Activated T-cell treated with anti-CD3 and anti-CD28 coated beads, Interleukin-2, amount 50 U/mL, for 72 hours (primary cell): ENCODE measurements at places on chromosomes 2 and 18.

- DNase-seq, result no peak
Observed at GRCh38 chr2:32479993-32480392, 123.2 kb downstream of the BIRC6 start.

DNA sequence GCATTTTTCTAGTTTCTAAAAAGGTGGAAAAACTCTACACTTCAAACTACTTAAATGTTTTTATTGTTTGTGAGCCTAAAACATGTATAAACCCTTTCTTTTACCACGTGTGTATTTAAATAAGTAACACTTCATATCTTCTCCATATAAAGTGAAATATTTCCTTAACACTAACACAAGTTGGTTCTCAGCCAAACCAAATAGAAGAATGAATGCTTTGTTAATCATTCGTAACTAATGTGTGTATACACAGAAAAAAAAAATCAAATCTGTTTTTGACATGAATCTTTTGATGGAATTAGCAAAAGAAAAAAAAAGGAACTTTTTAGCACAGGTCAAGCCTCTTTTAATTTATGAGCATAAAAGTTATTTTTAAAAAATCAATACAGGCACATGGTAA lies 89.3 kb downstream of the EHBP1 start:
- DNase-seq, result no peak

- DNase-seq, result peak; percentile 18
Observed at GRCh38 chr2:160918906-160919503, 241.2 kb upstream of the TANK start.

DNA sequence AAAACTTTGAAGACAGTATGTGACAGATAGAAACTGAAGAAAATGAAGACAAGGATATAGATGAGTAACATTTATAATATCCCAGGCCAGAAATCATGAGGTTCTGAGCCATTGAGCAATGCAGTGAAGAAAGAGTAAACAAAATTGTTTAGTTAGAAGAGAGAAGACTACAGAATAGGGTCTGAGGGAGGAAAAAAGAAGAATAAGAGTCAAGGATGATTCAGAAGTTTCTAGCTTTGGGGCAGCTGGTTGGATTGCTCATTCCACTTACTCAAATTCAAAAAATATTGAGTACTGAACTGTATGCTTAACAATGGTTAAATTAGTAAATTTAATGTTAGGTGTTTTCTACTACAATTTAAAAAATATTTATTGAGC lies 155.0 kb upstream of the OTX1 start:
- no peak for DNase-seq

- no peak for DNase-seq
Observed at GRCh38 chr2:148721520-148721931, 77.0 kb downstream of the EPC2 start.

DNA sequence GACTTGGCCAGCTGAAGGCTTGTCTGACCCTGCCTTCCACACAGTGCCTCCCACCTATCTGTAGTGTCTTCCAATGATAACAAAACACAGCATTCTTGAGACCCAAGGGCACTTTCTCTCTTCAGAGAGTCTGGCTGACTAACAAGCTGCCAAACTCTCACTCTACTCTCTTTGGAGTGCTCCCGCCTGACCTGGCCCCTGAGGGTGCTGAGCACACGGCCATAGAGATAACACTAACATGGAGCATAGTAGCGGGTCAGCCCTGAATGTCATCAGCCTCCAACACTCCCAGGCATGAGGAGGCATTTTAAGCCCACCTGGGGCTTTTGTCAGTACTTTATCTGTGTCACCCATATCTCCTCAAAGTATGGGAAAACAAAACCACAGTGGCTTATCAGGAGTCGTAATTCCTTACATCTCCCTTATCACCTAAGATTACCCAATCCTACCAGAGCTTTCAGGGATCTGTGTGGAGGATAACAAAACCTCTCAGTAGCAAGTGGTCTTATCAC lies 160.3 kb upstream of the TCF4 start:
- DNase-seq, result no peak

- no peak for DNase-seq
Observed at GRCh38 chr2:150144546-150145298, 342.7 kb downstream of the RND3 start.

DNA sequence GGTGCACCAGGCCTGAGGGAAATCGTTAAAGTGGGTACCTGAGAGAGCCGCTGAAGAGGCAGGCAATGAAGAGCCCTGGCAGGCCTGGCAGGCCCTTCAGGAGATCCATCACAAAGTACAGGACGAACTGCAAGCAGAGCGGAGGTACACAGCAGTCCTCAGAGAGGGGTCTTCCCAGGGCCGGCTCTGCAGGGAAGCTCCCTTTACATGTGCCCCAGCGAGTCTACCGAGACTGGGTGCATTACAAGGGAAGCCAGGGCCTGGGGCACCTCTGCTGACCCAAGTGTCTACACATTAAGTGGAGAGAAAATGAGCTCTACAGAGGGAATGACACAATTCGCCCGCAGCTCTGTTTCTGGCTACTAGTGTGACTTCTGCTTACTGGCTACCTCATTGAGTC lies 8.1 kb upstream of the ATRAID start:
- no peak for DNase-seq

- DNase-seq, result no peak
Observed at GRCh38 chr2:55729136-55729685, 35.6 kb upstream of the PNPT1 start.

DNA sequence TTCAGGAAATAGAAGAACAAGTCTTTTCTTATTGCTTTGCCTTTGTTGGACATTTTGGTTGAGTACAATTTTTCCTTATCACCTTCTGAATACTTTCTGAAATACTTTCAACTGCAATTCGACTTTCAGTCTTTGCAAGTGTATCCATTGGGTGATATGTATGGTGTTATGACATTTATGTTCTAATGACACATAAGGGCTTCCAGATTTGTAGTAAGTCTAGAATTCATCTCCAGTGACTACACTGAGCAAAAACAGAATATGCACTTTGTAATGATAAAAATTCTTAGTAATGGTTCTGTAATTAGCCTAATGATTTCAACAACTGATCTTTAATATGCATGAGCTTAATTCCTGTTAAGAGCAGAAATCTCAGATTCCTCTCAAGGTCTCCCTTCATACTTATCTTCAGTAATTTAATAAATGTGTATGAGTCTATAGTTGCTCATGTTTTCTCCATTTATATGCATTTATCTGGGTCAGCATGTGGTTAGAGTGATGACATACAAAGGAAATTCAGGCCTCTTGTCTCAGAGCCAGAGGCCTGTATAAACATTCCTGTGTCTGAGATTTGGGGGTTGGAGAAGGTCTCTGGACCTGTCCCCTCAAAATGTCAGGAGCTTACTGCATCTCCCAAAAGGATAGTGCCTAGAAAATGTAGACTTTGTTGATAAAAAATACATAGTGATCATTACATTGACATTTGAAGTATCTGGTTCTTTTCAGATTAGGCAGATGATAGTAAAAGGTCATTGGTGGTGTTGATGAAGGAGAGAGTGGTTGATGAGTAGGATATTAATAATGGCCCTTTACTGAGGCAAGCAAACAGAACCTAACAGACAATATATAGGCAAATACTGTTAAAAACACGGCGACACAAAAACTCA lies 114.9 kb downstream of the QPCT start:
- DNase-seq, result no peak

DNA sequence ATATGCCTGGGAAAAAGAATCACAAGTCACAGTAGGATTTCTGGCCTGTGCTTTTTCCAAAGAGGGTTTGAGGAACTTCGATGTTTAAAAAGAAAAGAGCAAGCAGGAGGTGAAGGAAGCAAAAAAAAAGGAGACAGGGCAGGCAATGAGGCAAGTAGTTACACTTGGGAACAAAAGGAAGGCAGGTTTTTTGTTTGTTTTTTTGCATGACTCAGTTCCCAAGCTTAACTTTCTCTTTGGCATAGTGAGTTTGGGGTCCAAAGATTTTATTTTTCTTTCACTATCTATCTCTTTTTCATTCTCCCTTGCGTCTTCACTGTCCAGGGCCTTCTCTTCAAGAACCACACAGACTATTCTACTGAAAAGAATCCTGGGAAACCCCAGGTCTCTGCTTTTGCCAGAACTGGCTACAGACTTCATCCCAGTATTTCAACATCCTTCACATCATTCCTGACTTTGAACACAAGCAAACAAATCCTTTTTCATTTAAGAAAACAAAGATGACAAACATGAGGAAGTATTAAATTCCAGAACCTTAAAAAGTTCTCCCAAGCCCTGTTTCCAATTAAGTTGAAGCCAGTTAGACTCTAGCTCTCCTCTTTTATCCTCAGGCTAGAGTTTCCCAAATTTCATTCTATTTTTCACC lies 210.7 kb upstream of the RND3 start:
- no peak for DNase-seq

DNA sequence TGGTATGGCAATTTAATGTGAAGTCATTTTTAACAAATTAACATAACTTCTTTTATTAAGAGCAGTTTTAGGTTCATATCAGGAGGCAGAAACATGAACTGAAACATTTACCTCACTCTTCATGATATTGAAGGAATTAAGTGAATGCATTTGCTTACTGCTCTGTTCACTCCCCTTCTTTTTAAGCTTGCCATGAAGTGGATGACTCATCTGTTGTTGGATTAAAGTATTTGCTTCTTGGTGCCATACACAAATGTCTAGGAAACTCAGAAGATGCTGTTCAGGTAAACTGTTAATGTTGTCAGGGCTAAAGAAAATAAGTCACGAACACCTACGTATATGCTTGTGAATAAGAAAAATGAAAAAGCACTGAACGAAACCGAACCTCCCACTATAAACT lies 10.2 kb upstream of the CABYR start:
- DNase-seq, result no peak
